ENCODE measurements at places on chromosomes 11 and 22.

DNA sequence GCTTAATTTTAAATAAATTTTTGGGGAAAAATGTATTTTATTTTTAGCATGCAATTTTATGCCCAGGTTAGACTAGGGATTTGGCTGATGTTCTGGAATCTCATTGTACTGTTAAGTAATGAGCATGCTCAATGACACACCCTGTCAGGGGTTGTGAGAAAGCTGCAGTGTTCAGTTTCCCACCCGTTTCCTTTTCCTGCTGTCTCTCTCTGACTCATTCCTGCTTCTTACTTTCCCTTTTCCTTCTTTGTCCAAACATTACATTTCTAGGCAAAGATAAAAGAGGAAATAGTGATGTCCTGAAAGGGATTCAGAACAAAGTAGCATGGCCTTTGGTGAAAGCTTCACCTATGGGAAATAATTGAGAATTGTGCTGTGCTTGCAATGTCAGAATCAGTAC, 22.7 kb downstream of the OOSP3 start:
- DNase-seq = no peak

DNA sequence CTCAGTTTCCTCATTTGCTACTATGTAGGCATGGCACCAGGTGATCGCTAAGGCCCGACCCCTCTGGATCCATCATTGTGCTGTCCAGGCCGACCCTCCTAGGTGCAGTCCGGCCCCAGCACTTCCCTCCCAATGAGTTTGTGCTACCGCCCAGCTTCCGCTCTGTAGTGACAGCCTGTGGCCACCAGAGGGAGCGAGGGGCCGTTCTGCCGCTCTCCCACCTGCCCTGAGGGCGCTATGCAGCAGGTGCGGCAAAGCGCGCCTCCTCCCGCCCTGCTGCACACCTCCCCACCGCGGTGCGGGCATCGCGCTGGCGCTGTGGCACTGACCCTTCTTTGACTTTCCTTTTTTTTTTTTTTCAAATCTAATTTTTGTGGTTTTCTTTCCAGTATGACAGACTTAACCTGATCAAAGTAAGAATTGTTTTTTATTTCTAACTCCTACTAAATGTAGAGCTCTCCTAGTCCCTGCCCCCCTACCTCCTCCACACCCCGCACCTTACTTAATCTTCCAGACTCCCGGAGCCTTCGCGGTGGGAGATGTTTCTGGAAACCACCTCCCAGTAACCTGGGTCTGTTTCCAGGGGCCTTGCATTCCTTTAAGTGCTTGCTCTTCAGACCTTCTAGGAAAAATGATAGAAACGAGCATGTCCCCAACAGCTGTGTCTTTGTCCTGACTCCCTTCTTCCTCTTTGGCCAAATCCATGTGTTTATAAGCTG, 73.7 kb downstream of the SCN3B start:
- DNase-seq = peak; percentile 72

- no peak for DNase-seq
Measured at GRCh38 chr11:122268601-122269130, 152.7 kb upstream of the BLID start.

DNA sequence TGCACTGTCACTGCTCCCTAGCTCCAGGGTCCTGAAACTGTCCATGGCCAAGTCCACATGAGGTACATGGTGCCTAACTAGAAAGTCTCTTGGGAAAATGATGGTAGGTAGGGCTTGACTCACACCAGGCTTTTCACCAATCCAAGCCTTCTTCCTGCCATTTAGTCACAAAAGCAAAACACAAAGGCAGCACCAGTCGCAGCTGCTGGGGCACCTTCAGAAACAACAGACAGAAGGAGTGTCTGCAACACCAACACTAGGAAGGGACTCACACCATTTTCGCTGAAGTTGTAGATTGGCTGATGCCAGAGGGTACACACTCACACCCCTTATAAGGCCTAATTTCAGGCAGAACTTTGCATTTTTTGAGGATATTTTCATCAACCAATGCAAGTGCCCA, 55.7 kb downstream of the SYTL2 start:
- DNase-seq = no peak

- DNase-seq = no peak
Measured at GRCh38 chr11:26418386-26418912, 86.5 kb downstream of the ANO3 start.

DNA sequence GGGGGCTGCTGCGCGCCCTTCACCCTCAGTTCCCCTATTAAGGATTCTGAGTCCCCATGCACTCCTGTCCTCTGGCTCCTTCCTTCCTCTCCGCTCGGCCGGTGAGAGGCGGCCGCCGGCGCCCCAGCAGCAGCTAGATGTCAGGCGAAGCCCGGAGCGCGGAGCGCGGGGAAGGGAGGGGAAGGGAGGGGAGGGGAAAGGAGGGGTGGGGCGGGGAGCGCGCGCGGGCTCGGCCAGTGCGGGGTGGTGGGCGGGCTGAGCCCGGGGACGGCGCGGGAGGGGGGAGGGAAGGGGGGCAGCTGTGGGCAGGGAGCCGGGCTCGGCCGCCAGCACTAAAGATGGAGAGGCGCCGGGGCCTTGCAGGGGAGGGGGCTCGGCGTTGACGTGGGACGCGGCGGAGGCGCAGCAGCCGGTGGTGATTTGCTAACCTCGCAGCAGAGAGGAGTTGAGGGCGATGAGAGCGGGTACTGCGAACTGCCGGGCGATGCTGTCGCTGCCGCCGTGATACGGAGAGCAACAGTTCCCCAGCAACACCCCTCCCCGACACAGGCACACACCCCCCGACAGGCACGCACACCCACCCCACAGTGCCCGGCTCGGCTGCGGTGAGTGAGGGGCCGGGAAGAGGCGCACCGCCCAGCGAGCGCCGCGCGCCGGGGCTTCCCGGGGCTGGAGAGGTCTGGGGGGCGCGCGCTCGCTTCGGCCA, at the start of gene ZBTB16:
Gene ZBTB16, plus strand, starts transcription at position 434 of the 706 bp plus-strand sequence. CDS start 3,590 bp downstream, outside the sequence.
- DNase-seq = peak; percentile 54

DNA sequence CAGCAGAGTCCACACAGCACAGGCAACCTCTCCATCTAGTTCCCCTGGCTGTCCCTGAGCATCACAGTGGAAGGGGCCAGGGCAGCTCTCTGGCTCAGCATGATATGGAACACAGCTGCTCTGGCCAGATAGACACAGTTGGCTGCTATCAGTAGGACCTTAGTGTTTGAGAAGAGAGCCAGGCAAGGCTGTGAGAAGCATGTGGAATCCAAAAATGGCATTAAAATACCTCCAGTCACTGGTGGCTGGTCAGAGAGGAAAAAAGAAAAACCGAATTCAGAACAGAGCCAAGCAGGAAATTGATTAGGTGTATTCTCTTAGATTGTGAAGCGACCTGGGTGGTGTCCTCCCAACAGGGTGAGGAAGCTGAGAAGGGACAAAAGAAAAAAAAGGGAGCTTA, 27.9 kb downstream of the SERPINH1 start:
- DNase-seq = no peak

- no peak for DNase-seq
Measured at GRCh38 chr22:17381192-17381913, 12.1 kb downstream of the CECR2 start.

GRCh38 chr11:10764412-10764811, 13.4 kb downstream of the CTR9 start:
- DNase-seq = no peak

- no peak for DNase-seq
Measured at GRCh38 chr11:34499719-34500500, 13.7 kb downstream of the ELF5 start.
